Stimulated activated CD4-positive, alpha-beta T cell treated with anti-CD3 and anti-CD28 coated beads, Interleukin-4, amount 100 ng/mL, for 1 hour (primary cell): ENCODE measurements at places on chromosomes 12 and 14.

GRCh38 chr12:130819681-130820080, 19.4 kb downstream of the STX2 start:
- no peak for DNase-seq

GRCh38 chr14:99564256-99564925, 39.6 kb downstream of the CCDC85C start:
- no peak for DNase-seq

- DNase-seq = no peak
Observed at GRCh38 chr12:46351886-46352650, 20.5 kb downstream of the SLC38A2 start.

- DNase-seq = no peak
Observed at GRCh38 chr14:25988536-25988935, 609.3 kb downstream of the NOVA1 start.

GRCh38 chr12:9606736-9607372, 862 bp downstream of the KLRB1 start:
- no peak for DNase-seq

GRCh38 chr14:93039649-93040315, 75.9 kb downstream of the ITPK1 start:
- DNase-seq = no peak

- no peak for DNase-seq
Observed at GRCh38 chr12:28578833-28579252, 388.6 kb downstream of the CCDC91 start.

DNA sequence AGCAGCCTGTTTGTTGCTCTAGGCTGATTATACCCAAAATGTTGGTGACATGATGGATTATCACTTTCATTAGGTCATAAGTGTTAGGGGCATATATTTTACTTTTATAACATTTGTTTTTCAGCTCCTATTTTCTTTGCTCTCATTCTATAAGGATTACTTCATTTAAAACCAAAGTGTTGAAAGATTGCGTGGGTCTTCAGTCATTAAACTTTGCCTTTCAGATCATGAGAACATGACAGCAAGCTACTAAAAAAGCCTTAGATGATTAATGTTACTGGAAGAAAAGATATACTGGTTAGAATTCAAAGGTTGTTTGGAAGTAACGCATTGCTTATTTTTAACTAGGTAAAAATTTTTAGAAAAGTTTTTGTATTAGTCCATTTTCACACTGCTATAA, 156.8 kb downstream of the ERC1 start:
- DNase-seq = no peak

DNA sequence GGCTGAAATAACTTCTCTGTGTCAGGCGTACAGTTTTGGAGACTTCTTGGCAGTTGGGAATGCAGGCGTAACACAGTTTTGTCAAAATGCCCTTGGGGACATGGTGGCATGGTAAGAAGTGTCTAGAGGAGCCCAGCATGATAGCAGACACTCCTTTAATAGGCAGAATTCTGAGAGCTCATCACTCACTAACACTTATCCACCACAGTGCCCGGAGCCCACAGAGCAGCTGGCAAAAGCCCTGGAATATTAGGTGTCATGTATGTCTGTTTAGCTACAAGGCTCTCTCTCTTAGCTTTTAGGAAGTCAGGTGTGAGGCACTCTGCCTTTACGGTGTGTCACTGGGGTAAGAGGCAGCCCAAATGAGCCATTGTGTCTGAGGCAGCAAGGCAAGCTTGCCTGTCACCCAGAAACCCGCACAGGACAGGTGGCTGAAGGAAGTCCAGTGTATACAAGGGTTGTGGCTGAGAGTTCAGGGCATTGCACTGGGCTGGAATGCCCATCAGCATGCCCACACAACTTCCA, 96.3 kb downstream of the ESRRB start:
- DNase-seq = no peak

DNA sequence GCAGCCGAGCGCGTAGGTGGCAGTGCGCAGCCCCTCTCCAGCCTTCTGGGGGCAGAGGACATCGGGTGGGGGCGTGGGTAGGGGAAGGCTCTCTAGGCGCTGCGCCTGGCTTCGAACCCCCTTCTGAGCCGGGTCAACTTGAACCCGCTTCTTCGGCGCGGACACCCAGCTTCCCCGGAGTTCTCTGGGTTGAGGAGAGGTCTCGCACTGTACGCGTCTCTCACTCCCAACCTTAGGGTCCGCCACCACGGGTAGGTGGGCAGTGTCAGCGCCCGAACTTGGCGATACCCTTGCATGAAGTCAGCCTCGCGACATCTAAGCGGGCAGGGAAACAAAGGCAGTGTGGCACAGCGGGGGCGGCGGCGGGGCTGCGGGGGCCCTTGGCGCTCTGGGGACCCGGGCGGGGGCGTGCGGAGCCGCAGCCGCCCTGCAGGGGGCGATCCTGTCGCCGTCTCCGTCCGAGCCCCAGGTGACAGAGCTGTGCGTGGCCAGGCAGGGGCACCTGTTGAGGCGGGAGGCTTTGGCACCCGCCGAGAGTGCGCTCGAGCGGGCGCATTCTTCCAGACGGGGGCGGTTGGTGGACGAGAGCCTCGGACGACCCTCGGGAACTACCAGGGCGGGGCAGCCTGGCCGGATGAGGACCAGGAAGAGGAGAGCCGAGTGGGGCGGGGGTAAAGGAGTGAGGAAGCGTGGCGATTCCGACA, 1.1 kb downstream of the GALNT16 start:
- peak; percentile 51 for DNase-seq
